Common myeloid progenitor, CD34-positive (primary cell): ENCODE measurements at places on chromosomes 2 and 18.

GRCh38 chr2:119208791-119209203, 14.8 kb upstream of the STEAP3 start:
- no peak overlapping the region for H3K4me3 ChIP-seq
- no peaks in the 10 kb centered on the region for H3K4me1 ChIP-seq
- H3K27me3 ChIP-seq, result no peaks in the 10 kb centered on the region
- H3K36me3 ChIP-seq, result no peaks in the 10 kb centered on the region

GRCh38 chr2:37779611-37780386, 108.4 kb upstream of the CDC42EP3 start:
- H3K27me3 ChIP-seq, result no peaks in the 10 kb centered on the region
- no peaks in the 10 kb centered on the region for H3K4me1 ChIP-seq
- DNase-seq, result no peak
- no peaks in the 10 kb centered on the region for H3K36me3 ChIP-seq

- no peaks in the 10 kb centered on the region for H3K27me3 ChIP-seq
- H3K4me3 ChIP-seq, result no peak overlapping the region
- H3K27ac ChIP-seq, result no peak overlapping the region
- H3K36me3 ChIP-seq, result peaks cover 6% of the 10 kb centered on the region
These were observed 23.4 kb upstream of the TMEM87B start for GRCh38 chr2:112031473-112032223.

- H3K4me1 ChIP-seq, result no peaks in the 10 kb centered on the region
- no peak overlapping the region for H3K4me3 ChIP-seq
- H3K27me3 ChIP-seq, result peaks cover 3% of the 10 kb centered on the region
- no peak overlapping the region for H3K27ac ChIP-seq
- no peaks in the 10 kb centered on the region for H3K36me3 ChIP-seq
These were observed 94.4 kb downstream of the MEP1B start for GRCh38 chr18:32284284-32284683.

DNA sequence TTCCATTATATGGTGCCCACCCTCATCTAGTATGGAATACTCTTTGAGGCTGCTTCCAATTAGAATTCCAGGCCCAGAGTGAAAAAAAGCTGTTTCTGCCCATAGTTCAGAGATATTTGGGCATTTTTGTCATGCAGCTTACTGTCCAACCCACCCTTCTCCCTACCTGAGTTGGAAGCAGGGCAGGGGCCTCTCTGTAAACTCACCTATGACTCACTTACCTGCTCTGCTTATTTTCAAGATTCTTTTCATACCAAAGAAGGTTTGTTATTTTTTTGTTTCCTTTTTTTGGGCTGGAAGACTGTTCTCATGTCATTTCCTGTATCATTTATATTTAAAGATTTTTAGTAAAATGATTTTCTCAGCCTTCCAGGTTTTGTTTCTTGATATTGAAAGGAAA, 38.4 kb upstream of the PPP1R1C start:
- no peak overlapping the region for H3K27ac ChIP-seq
- DNase-seq, result no peak
- H3K4me3 ChIP-seq, result no peak overlapping the region
- no peaks in the 10 kb centered on the region for H3K36me3 ChIP-seq
- no peaks in the 10 kb centered on the region for H3K4me1 ChIP-seq
- no peaks in the 10 kb centered on the region for H3K27me3 ChIP-seq

DNA sequence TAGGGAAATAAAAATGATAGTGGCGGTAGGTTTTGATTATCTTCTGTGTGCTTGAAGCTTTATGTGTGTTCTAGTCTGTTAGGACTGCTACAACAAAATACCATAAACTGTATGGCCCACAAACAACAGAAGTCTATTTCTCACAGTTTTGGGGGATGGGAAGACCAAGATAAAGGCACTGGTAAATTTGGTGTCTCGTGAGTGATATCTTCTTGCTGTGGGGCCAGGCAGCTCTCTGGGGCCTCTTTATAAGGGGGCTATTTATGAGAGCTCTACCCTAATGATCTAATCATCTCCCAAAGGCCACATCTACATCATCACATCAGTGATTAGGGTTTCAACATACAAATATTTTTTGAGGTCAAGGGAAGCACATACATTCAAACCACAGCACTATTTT, 86.8 kb upstream of the SPHKAP start:
- H3K4me3 ChIP-seq, result no peak overlapping the region
- DNase-seq, result no peak
- H3K4me1 ChIP-seq, result no peaks in the 10 kb centered on the region
- no peaks in the 10 kb centered on the region for H3K36me3 ChIP-seq
- no peaks in the 10 kb centered on the region for H3K27me3 ChIP-seq
- no peak overlapping the region for H3K27ac ChIP-seq

DNA sequence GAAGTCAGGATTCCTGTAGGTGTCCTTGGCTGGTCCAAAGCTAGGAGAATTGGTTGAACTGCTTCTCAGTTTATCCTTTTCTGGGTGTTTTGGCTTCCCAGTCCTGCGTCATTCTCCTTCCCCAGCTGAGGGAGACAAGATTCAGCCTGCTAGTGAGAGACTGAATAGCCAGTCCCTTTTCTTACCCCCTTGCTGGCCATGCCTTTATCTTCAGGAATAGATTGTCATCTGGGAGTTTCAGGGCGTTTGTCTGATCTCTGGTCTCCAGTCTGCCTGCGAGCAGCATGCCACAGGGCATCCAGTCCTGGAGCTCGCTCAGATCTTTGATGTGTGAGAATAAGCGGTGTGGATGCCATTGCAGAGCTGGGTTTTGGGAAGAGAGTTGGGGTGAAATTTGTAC, 5.8 kb downstream of the MYO1B start:
- no peaks in the 10 kb centered on the region for H3K36me3 ChIP-seq
- no peak overlapping the region for H3K27ac ChIP-seq
- H3K4me1 ChIP-seq, result no peaks in the 10 kb centered on the region
- no peaks in the 10 kb centered on the region for H3K27me3 ChIP-seq
- no peak overlapping the region for H3K4me3 ChIP-seq

DNA sequence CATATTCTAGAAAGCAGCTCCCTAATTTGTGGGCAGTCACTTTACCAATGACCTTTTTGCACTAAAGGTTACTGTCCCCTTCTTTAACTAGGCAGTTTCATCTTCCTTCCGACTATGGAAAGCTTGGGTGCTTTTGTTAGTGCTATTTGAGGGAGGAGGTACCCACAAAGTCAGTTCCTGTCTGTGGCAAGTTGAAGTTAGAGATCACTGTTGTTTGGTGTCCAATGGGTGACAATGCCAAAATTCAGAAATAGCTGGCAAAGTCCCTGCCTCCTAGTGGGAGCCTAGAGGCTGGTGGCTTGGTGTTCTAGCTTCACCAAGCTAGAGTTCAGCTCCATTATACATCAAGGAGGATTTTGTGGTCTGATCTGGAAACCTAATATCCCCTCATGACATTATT, 87.1 kb upstream of the PNPT1 start:
- DNase-seq, result no peak
- H3K27me3 ChIP-seq, result no peaks in the 10 kb centered on the region
- H3K36me3 ChIP-seq, result no peaks in the 10 kb centered on the region
- H3K4me3 ChIP-seq, result no peak overlapping the region
- H3K27ac ChIP-seq, result no peak overlapping the region

GRCh38 chr18:63063171-63063570, 256.4 kb downstream of the BCL2 start:
- H3K4me1 ChIP-seq, result no peaks in the 10 kb centered on the region
- no peak overlapping the region for H3K4me3 ChIP-seq
- no peak overlapping the region for H3K27ac ChIP-seq
- H3K27me3 ChIP-seq, result no peaks in the 10 kb centered on the region
- DNase-seq, result no peak

- H3K36me3 ChIP-seq, result no peaks in the 10 kb centered on the region
- H3K27ac ChIP-seq, result no peak overlapping the region
- no peaks in the 10 kb centered on the region for H3K4me1 ChIP-seq
- no peaks in the 10 kb centered on the region for H3K27me3 ChIP-seq
- no peak for DNase-seq
- no peak overlapping the region for H3K4me3 ChIP-seq
These were observed 584.0 kb downstream of the SATB2 start for GRCh38 chr2:198873503-198874471.

DNA sequence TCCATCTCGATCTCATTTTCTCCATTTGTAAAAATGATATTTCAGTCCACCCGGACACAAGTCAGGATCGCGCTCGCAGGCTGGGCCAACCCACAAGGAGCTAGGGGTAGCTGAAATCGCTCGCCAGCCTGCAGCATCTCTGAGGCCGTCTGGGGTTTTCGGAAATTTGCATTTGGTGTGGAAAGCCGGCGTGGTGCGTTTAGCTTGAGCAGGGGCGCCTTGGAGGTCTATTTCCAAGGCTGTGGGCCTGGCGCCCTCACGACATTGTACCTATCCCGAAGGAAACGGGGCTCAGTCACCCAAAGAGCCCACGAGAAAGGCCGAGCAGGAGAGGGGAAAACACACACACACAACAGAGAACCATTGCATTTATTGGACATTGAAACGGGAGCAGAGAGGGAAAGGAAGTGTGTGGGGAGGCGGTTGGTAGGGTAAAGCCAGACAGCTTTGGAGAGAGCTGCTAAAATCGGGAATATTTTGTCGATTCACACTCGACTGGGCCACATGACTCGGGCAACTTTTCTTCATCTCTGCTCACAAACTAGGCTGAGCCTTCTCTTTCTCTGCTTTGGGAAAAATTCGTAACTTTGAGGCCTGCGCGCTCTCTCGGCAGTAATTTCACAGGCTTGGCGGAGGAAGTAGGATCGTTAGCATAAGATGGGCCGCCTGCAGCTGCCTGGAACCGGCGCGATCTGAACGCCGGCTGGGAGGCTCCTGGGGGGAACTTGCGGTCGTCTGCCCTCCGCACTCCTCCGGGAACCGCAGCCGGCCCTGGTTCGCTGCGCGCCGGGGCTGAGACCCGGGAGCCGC, 1.1 kb upstream of the HOXD8 start:
- peaks cover 30% of the 10 kb centered on the region for H3K27me3 ChIP-seq
- no peaks in the 10 kb centered on the region for H3K36me3 ChIP-seq
- H3K27ac ChIP-seq, result no peak overlapping the region
- peaks cover 13% of the 10 kb centered on the region for H3K4me1 ChIP-seq

- no peak overlapping the region for H3K27ac ChIP-seq
- peaks cover 46% of the 10 kb centered on the region for H3K36me3 ChIP-seq
- DNase-seq, result no peak
- H3K4me3 ChIP-seq, result no peak overlapping the region
- H3K27me3 ChIP-seq, result no peaks in the 10 kb centered on the region
- no peaks in the 10 kb centered on the region for H3K4me1 ChIP-seq
These were observed 80.8 kb downstream of the ATL2 start for GRCh38 chr2:38296197-38296780.

GRCh38 chr2:150619607-150620330, 132.3 kb upstream of the RND3 start:
- no peak for DNase-seq
- H3K4me3 ChIP-seq, result no peak overlapping the region
- no peaks in the 10 kb centered on the region for H3K27me3 ChIP-seq
- H3K4me1 ChIP-seq, result peaks cover 9% of the 10 kb centered on the region

GRCh38 chr2:102718387-102719316, 43.2 kb upstream of the TMEM182 start:
- H3K27ac ChIP-seq, result no peak overlapping the region
- H3K36me3 ChIP-seq, result peaks cover 54% of the 10 kb centered on the region
- H3K4me3 ChIP-seq, result no peak overlapping the region
- H3K27me3 ChIP-seq, result no peaks in the 10 kb centered on the region
- no peaks in the 10 kb centered on the region for H3K4me1 ChIP-seq

GRCh38 chr2:171319164-171319810, 114.5 kb downstream of the METTL8 start:
- no peaks in the 10 kb centered on the region for H3K27me3 ChIP-seq
- H3K27ac ChIP-seq, result no peak overlapping the region
- H3K4me3 ChIP-seq, result no peak overlapping the region
- no peaks in the 10 kb centered on the region for H3K36me3 ChIP-seq
- peaks cover 21% of the 10 kb centered on the region for H3K4me1 ChIP-seq

DNA sequence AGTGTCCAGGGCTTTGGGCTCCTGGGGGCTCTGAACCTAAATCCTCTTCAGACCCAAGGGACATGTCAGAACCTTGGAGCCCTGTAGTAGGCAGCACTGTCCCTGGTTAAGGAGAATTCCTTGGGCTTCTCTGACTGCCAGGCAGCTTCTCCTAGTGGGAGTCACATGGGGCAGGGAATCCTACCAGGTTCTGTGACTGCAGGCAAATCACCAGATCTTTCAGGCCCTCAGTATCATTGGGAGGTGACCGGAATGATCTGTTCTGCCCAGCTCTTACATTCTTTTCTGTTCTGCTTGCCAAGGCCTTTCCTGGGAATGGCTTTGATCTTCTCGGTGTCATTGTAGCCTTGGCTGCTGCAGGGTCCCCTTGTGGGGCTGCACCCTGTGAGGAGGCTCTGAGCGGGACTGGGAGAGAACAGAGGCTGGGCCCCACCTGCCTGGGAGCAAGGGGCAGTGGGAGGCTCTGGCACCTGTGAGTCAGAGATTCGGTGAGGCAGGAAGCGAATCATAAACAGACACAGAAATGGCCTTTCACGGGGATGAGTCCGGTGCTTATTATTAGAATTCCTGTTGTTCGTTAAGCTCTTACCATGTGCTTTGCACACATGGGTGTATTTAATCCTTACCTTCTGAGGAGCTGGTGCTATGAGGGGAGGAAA, 14.1 kb downstream of the CEP68 start:
- no peak overlapping the region for H3K4me3 ChIP-seq
- no peak for DNase-seq
- no peak overlapping the region for H3K27ac ChIP-seq
- H3K36me3 ChIP-seq, result peaks cover 54% of the 10 kb centered on the region
- H3K27me3 ChIP-seq, result no peaks in the 10 kb centered on the region
- H3K4me1 ChIP-seq, result peaks cover 46% of the 10 kb centered on the region

GRCh38 chr2:233247744-233248143, 3.7 kb upstream of the ATG16L1 start:
- H3K36me3 ChIP-seq, result no peaks in the 10 kb centered on the region
- DNase-seq, result peak; percentile 61
- H3K4me3 ChIP-seq, result no peak overlapping the region
- no peak overlapping the region for H3K27ac ChIP-seq

DNA sequence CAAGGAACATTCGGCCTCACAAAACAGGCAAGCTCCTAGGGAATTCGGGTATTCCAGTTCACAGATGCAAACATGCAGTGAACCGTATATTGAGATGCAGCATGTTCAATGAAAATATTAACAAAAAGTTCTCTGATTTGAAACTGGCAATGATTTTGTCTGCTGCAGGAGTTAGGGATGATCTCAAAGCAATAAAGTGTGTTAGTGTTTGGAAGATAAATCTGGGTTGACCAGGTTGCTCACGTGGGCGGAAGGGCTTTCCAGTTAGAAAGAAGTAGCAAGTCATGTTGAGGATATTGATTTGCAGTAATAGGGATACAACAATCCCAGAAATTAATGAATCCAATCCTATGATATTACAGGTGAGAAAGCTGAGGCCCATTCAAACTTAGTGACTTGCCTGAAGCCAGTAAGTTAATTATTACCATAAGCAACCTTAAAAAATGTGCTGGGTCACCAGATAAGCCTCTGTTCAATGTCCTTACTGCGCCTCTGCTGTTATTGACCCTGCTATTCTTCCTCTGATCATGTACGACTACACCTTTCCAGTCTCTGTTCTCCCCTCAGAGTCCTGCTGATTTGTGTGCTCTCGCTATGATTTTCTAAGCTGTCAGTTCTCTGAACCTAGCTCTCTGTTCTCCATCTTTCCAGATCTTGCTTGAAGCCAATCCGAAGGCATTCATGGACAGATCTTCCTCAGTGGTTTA, 370.8 kb downstream of the DSEL start:
- no peaks in the 10 kb centered on the region for H3K27me3 ChIP-seq
- H3K27ac ChIP-seq, result no peak overlapping the region
- no peaks in the 10 kb centered on the region for H3K4me1 ChIP-seq
- no peak for DNase-seq
